ENCODE measurements at places on chromosomes 7 and 10.

GRCh38 chr10:126945351-126946030 is 40.3 kb downstream of the DOCK1 start:
- DNase-seq: no peak

- no peak for DNase-seq
These were observed 795.2 kb downstream of the REEP3 start for GRCh38 chr10:64316416-64316815.

DNA sequence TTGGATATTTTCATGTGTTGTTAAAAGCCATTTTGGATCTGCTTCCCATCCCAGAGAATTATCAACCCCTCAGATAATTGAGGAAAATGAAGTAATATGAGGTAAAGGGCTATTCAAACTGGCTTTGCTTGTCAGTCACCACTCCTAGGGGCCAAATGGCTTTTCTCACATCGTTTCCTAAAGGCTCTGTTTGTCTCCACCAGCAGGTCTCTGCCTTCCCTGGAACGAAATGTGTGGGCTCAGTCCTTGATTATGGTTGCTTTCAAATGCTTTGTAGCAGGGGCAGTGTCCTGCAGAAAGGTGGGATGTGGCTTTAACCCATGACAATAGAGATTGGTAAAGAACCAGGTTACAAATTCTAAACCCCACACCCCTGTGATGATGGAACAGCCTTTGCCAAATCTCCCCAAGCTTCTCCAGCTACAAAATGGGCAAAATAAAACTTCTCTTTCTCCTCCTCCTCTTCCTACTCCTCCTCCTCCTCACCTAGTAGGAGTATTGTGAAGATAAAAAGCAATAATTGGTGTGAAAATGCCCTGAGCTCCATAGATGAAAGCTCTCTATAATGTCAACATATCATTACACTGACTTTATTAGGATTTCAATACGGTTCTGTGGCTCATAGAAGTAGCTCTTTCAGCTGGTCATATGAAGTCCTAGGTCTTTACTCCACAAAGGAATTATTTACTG is 127.6 kb downstream of the CHN2 start:
- no peak for DNase-seq

DNA sequence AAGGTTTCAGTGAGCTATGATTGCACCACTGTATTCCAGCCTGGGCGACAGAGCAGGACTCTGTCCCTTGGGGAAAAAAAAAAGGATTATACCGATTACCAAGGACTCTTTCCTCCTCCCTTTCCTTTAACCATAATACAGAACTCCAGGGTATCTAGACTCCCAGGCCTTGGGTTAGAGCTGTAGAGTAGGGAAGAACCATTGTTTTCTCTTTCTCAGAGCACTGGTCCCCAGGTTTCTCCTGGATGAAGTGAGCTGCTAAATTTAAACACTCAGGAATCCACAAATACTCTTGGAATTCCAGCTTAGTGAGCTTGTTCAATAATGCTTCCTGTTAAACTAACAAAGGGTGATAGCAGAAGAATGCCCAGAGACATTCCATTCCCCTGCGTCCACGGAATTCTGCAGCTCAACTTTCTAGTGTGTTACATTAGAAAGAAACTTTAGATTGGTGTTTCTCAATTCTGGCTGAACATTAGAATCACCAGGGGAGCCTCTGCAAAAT is 14.6 kb upstream of the RPEL1 start:
- peak; percentile 95 for DNase-seq

DNA sequence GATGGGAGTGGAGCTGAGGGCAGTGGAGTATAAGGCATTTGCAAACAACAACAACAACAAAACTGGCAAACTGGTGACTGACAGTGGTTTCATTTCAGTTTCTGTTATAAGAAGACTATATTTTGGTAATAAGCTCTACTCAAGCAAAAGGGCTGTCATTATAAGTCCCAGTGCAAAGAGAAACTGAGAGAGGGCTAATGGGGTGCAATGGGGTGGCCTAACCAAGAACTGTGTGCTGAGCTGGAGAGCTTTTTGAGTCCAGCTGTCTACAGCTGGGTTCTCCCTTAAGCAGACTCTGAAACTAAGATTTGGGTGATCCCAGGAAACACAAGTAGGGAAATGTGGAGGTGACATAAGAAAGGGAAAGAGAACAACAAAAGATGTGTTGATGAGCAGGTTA is 439.3 kb downstream of the ADRA2A start:
- DNase-seq: no peak

- DNase-seq: peak; percentile 45
These were observed 4.7 kb downstream of the NFE2L3 start for GRCh38 chr7:26156451-26157420.

DNA sequence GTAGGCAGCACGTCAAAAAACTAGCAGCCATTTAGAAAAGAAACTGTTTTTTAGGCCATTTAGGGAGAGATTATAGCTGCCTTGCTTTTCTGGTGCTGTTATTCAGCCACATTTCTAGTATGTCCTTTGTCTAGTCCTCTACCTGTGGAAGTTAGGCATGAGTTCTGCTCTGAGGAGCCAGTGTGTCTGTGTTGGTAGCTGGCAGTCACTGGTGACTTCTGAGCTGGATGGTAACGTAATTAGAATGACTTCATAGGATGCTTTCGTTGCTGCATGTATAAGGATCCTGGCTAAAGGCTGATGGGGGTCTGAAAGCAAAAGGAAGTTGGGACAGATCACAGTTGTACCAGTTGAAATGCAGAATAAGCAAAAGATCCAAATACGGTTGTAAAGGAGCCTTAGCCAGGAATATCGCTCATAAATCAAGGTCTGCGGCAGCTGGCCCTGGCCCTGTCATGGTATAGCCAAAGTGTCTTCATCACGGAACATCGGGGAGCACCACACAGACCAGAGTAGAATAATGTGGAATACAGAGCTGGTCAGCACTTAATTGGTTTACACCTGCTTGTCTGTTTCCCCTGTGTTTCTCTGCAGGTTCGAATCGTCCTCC is 226.7 kb downstream of the EXOC4 start:
- no peak for DNase-seq

- peak; percentile 27 for DNase-seq
These were observed 25.5 kb downstream of the LDB3 start for GRCh38 chr10:86693721-86694369.

DNA sequence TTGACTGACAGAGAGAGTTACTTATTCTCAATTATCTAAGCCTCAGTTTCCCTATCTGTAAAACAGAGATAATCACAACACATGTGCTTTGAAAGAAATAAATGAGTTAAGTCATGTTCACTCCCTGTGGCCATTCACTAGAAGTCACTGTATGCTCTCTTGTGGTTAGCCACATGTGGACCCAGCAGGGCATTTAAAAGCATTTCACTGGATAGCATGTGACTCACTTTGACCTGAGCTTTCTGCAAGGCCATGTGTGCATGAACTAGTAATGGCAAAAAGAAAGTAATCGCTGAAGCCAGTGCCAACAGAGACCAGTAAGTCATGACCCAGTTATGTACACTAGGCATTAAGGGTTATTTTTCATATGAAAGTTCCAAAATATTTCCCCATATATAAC is 557.0 kb upstream of the IGFBP3 start:
- peak; percentile 36 for DNase-seq

- DNase-seq: no peak
These were observed 90.8 kb downstream of the CREM start for GRCh38 chr10:35217455-35217854.
